ENCODE measurements at places on chromosomes 11 and 22.

DNA sequence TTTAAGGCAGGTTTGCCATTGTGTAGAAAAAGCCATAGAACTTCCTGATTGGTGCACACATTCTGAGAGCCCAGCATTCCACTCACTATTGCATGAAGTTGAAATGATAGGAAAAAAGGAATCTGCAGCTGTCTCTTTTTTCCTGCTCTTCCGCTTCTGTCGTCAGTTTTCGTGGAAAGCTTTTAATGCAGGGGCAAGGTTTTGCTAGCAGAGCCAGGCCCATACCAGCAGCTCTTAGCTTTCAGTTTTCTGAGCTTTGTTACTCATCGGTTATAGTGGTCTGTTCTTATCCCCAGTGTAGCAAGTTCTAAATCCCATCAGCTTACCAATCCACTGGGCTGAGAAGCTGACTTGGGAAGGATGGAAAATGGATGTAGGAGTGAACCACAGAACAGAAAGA, 162.9 kb upstream of the TTC12 start:
- DNase-seq, result no peak

GRCh38 chr11:131186629-131187101, 183.8 kb upstream of the NTM start:
- no peak for DNase-seq

DNA sequence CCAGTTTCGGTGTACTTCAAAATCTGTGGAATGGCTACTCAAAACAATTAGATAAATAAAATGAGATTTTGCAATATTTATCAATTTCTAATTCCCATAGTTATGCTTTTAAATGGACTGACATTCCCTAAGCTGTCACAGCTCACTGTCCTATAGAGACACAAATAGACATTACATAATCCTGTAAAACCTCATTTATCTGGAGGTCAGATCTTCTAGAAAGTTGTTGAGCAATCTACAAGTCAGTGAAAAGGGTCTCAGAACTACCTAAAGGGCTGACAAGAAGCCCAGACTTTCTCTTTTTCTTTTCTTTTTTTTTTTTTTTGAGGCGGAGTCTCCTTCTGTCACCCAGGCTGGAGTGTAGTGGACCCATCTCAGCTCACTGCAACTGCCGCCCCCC, 12.0 kb downstream of the ALG8 start:
- DNase-seq, result no peak

DNA sequence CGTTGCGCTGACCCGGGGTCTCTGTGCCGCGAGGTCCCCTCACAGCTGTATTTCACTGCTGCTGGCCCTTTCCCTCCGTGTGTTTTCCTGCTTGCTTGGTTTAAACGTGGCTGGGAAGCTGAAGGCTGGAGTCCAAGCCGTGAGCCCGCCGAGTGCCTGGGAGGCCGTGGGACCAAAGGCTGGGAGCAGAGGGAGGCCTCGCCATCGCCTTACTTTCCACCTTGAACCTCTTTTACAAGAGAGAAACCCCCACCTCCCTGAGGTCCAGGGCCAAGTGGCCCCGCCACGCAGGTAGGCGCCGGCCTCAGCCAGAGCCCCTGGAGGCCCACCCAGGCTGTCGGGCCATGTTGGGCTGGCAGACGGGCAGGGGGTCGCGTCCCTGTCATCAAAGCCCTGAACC, 411.6 kb downstream of the TBC1D22A start:
- no peak for DNase-seq

GRCh38 chr22:28425211-28425610, 254.4 kb downstream of the TTC28 start:
- no peak for DNase-seq

DNA sequence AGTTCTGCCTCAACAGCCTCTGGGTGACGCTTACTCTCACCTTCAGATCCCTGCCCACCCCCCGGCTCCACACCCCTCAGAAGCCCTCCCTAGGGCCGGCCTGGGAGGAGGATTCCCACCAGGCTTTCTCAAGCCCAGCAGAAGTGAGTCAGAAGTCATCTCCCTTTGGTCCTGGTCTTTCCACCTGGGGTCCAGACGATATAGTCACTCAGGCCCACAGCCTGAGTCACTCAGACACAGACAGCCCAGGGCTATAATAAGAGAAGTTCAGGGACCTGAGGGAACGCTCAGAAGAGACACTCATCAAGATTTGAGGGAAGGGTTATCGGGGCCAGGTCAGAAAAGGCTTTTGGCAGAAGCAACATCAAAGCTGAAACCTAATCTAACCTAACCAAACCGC, 127.1 kb downstream of the SPATA19 start:
- no peak for DNase-seq

DNA sequence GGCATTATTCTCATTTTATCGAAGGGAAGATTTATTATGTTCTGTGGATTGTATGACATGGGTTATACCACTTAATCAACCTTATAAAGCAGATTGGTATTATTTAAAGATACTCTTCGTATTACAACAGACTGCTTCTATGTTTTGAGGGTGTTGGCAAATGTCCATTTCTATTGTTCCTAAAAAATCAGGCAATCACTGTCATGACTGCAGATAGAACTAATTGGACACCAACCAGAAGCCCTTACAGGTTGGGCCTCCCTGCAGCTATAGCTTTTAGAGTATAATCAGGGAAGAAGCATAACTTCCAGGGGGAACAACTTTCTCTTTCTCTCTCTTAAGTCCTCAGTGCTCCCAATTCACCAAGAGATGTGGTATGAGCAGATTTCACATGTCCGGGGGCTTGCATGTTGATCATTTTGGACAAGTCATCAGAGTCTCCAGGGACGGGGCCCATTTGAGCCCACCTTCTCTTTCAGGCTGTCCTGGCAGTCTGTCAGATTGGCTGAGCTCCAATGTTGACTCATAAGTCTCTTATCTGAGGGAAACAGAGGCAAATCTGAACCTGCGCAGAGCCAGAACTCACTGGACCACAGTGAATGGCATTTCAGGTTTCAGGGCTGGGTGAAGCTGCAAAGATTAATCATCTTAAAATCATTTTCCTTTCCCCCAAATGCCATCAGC, 264.0 kb upstream of the CCDC90B start:
- DNase-seq, result no peak

- no peak for DNase-seq
These were observed 688.6 kb downstream of the JRKL start for GRCh38 chr11:97078443-97078842.

- DNase-seq, result no peak
These were observed 2.4 kb upstream of the MMP13 start for GRCh38 chr11:102957953-102958352.

- no peak for DNase-seq
These were observed 4.5 kb downstream of the CLMP start for GRCh38 chr11:123190518-123190917.
